ENCODE measurements at places on chromosomes 5 and 9. TPM values are rescaled to one million over a fixed set of nuclear protein-coding genes. Genes with fewer than 3 reads are reported as not detected.

Gene EXOC3
- total RNA-seq: 42.2 TPM

DNA sequence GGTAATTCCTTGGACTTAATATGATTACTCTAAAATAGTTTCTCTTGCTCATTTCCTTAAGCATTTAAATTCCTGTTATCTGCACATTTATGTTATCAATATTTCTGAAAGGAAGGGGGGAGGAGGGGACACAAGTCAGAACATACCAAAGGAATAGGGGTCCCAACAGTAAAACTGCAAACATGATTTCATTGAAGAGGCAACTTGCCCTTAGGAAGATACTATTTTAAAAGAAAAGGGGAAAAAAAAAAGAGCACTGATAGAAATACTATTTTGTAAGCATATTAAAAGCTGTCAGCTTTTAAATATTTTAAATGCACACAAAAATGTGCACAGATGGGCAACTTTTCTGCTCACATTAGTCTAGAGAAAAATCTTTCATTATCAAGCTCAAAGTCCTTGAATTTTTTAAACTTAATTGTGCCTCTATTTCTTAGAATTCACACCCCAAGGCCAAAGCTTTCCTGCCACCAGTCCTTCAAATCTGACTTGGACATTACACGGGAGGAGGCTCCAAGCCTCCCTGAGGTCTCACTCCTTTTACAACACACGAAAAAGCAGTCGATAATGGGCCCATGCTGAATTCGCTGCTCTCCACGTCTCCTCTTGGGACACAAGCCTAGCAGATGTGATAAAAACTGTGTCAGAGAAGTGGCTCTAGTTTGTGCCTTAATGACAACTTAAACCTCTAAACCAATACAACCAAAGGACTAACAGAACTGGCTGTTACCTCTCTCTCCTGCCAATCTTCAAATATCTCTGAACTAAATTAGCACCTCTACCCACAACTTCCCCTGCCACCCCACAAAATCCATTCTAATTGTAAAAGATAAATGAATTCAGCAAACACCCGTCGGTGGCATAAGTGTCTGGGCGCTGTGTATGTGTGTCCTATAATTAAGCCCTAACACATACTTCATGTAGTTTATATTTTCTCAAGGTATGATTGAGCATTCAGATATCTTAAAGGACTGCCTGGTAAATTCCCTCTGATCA lies 154.3 kb downstream of the DENND1A start:
- H3K4me3 ChIP-seq: no peak overlapping the region
- H3K4me1 ChIP-seq: peaks cover 10% of the 10 kb centered on the region
- H3K36me3 ChIP-seq: no peaks in the 10 kb centered on the region

Gene SMIM33
- not detected for total RNA-seq

- no peaks in the 10 kb centered on the region for H3K27me3 ChIP-seq
- H3K36me3 ChIP-seq: no peaks in the 10 kb centered on the region
- H3K4me1 ChIP-seq: no peaks in the 10 kb centered on the region
- no peak overlapping the region for H3K4me3 ChIP-seq
- DNase-seq: no peak
Observed at GRCh38 chr5:167895899-167896659, 395.4 kb upstream of the WWC1 start.

GRCh38 chr9:108468364-108468763 lies 387.4 kb downstream of the ACTL7B start:
- H3K36me3 ChIP-seq: no peaks in the 10 kb centered on the region
- H3K27ac ChIP-seq: no peak overlapping the region
- H3K4me3 ChIP-seq: no peak overlapping the region
- DNase-seq: peak; percentile 34

DNA sequence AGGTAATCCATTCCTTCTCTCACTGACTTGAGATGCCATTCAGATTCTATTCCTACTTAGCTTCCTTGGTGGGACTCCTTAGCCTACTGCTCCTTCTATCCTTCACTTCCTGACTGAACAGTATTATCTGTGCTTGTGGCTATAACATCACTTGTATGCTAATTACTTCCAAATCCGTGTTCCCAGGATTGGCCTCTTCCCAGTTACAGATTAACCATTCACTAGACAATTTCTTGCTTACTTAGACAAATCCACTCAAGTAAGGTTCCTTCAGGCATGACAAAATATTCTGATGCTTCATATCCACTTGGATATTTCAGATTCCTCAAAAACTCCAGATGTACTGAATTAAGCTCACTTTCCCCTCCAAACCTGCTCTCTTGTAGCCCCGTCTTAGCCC lies 18.3 kb downstream of the LIFR start:
- H3K4me3 ChIP-seq: no peak overlapping the region
- no peaks in the 10 kb centered on the region for H3K36me3 ChIP-seq
- no peaks in the 10 kb centered on the region for H3K27me3 ChIP-seq
- DNase-seq: no peak
- H3K4me1 ChIP-seq: peaks cover 92% of the 10 kb centered on the region

DNA sequence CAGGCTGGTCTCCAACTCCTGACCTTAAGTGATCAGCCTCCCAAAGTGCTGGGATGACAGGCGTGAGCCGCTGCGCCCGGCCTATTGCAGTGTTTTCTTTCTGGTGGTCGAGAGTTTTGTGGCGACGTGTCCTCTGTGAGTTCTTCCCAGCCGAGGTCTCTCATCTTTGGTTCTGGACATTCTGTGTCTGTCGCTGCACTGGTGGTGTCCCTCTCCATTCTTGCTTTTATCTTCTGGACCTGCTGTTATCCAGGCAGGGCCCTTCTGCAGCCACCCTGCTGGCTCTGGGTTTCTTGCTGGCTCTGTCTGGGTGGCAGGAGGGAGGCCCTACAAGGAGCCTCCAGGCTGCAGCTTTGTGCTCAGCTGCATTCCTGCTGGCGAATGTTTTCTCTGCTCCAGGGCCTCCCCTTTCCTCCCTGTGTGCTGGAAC lies 49.1 kb upstream of the EXOC3 start:
- H3K27me3 ChIP-seq: no peaks in the 10 kb centered on the region
- no peaks in the 10 kb centered on the region for H3K4me1 ChIP-seq
- DNase-seq: no peak
- H3K36me3 ChIP-seq: no peaks in the 10 kb centered on the region
- H3K4me3 ChIP-seq: no peak overlapping the region
- H3K27ac ChIP-seq: no peak overlapping the region

GRCh38 chr5:139903450-139903794 lies 107.8 kb downstream of the PSD2 start:
- H3K27me3 ChIP-seq: peaks cover 4% of the 10 kb centered on the region
- H3K4me3 ChIP-seq: peak overlapping the region; percentile 26
- peaks cover 12% of the 10 kb centered on the region for H3K4me1 ChIP-seq
- no peaks in the 10 kb centered on the region for H3K36me3 ChIP-seq
- DNase-seq: no peak

DNA sequence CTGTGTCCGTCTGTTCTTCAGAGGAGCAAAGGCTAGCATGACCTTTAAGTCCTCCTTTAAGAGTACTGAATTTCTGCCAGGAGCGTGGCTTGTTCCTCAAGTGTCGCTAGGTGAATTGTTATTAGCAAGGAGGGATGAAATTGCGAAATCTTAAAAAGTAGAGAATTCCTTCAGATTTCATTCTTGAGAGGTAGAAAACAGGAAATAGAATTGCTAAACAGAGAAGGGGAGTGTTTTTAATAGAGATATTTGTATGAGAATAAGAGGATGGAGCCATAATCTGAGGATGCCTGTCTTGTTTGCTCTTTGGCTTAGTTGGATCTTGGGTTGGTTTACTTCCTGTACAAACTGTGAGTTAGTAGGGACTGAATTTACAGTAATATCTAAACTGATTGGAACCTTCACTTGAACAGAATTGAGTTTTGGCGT lies 39.2 kb downstream of the EXOSC2 start:
- peaks cover 31% of the 10 kb centered on the region for H3K4me1 ChIP-seq
- no peaks in the 10 kb centered on the region for H3K27me3 ChIP-seq
- H3K4me3 ChIP-seq: no peak overlapping the region

GRCh38 chr5:181107699-181108098 lies 23.3 kb downstream of the OR2V1 start:
- H3K36me3 ChIP-seq: no peaks in the 10 kb centered on the region
- no peak overlapping the region for H3K4me3 ChIP-seq
- H3K27me3 ChIP-seq: peaks cover 4% of the 10 kb centered on the region
- H3K27ac ChIP-seq: no peak overlapping the region
- H3K4me1 ChIP-seq: no peaks in the 10 kb centered on the region

- H3K27ac ChIP-seq: no peak overlapping the region
- DNase-seq: no peak
- H3K4me1 ChIP-seq: no peaks in the 10 kb centered on the region
- no peaks in the 10 kb centered on the region for H3K36me3 ChIP-seq
- no peak overlapping the region for H3K4me3 ChIP-seq
Observed at GRCh38 chr5:345404-346195, 24.1 kb downstream of the AHRR start.

GRCh38 chr9:110114086-110114858 lies 93.7 kb downstream of the C9orf152 start:
- no peaks in the 10 kb centered on the region for H3K36me3 ChIP-seq
- no peak for DNase-seq
- no peaks in the 10 kb centered on the region for H3K27me3 ChIP-seq
- H3K27ac ChIP-seq: no peak overlapping the region

Gene OR1L8
- 0.94 TPM for total RNA-seq

Gene TMEM174
- total RNA-seq: not detected

Gene IL33
- 15.7 TPM for total RNA-seq

- no peak within 1 kb of the TSS for H3K27ac ChIP-seq
- no peaks in the 10 kb centered on the region for H3K36me3 ChIP-seq
- no peaks in the 10 kb centered on the region for H3K27me3 ChIP-seq
- DNase-seq: peak; percentile 84
- H3K4me1 ChIP-seq: peaks cover 19% of the 10 kb centered on the region
Observed at GRCh38 chr9:74496819-74497747, at the start of gene RORB. Gene RORB (plus strand): TSS chr9:74497335. CDS start chr9:74497977, 642 bp downstream.

DNA sequence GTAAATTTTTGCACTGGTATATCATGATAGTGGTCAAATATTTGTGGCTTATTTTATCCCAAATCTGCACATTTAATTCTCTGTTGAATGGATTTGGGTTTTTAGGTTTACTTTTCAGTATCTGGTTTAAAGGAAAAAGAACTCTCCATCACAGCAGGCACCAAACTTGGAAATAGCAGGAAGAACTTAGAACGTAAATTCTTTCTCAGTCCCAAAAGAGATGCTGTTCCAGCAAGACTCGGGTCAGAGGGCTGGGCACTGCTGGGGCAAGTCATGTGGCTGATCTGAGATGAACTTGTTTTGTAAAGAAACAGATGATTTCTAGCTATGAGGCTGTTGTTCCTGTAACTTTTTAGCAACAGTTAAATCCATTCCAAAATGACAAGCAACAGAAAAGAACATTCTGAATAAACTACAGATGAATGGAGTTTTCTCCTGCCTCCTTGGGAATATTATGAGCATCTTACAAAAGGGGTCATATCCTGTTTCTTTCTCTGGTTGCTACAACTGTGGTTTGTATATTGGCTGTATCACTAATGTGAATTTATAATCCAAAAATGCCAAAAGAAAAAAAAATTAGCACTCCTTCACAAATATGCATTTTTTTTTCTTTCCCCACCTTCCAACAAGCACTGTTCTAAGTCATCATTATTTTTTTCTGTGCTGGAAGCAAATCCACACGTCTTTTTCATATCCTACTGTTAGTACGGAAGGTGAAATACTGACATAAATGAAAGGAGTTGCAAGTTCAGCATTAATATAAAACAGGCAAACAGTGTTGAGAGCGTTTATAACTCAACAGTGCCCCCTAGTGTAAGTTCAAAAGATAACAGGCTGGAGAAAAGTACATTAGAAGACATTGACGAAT lies 31.1 kb downstream of the OR2K2 start:
- H3K4me3 ChIP-seq: no peak overlapping the region
- H3K4me1 ChIP-seq: no peaks in the 10 kb centered on the region
- peak; percentile 25 for DNase-seq
